ENCODE measurements at places on chromosomes 7 and 10.

- DNase-seq: no peak
Measured at GRCh38 chr10:36188461-36188860, 546.4 kb upstream of the FZD8 start.

GRCh38 chr7:82049891-82050533 is 280.2 kb upstream of the HGF start:
- DNase-seq: no peak

DNA sequence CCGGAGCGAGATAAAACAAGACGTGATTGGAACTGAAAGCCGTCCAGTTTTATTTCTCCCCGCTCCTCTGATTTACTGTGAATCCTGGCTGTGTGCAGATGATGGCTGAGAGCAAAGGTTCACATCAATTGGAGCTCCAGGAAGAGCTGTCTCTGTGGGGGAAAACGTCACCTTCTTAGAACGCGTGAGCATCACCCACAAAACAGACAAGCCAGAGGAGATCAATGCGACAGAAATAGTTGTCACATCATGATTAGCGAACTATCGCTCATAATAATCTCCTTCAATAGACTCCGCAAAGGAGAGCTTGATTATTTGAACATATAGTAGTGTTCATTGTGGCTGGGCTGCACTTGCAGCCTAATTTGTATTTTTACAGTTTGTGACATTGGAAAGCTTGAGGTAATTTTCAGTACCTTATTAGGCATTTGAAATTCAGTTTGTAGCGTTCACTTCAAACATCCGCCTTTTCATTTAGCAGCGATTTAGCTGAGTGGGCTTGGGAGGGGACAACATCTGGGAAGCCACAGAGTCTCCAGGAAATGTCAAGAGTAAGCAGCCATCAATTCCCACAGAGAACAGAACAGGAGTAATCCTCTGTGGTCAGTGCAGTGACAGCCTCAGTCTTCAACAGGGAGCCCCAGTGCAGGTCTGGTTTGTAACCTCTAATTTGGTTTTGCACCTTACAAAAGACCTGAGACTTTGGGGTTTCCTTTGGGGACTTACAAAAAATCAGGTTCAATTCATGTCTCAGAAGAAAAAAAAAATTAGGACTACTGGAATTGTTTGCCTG is 276.8 kb upstream of the PFKP start:
- DNase-seq: no peak

GRCh38 chr7:6307762-6308161 is 35.3 kb upstream of the CYTH3 start:
- no peak for DNase-seq

- no peak for DNase-seq
Measured at GRCh38 chr7:95501261-95501832, 15.6 kb downstream of the ASB4 start.
